ENCODE measurements at places on chromosomes 4 and X.

GRCh38 chr4:44674471-44674870 lies 3.7 kb upstream of the GUF1 start:
- DNase-seq = no peak

GRCh38 chrX:132740316-132741123 lies 217.9 kb downstream of the HS6ST2 start:
- DNase-seq = no peak

DNA sequence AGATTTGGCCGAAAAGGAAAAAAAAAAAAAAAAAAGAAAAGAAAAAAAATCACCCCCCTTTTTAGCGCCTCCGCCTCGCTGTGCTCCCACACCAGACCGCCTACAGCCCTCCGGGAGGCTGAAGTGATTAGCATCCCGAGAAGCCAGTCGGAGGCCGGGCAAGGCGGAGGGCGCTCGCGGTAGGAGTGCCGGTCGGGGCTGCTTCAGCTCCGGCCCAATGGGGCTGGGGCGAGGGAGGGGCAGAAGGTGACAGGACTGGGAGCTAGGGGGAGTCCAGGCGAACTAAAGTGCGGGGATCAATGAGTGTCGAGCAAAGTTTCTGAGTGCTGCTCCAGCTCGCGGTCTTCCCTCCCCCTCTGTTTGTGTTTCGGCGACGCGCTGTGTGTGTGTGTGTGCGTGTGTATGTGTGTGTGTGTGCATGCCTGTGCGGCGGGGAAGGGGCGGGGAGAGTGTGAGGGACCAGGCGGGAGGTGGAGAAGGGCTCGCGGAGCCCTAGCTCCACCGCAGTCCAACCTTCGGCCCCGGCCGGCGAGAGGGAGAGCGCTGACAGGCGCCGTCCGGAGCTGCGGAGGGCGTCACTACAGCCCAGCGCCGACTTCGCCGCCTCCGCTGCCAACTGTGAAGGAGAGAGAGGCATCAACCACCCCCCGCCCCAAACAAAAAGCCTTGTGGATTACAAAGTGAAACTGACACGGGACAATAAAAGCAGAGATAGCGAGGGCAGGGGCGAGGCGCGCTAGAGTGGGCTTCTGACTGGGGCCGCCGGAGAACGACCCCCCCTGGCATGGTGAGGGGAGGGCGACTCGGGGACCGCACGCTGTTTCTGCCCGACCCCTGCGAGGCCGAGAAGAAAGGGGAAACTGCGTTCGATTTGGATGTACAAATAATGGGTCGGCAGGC lies at the start of gene FAT4:
Gene FAT4 (plus strand): TSS at position 280 of the 900 bp plus-strand sequence. CDS start 1,457 bp downstream, outside the sequence.
- DNase-seq = peak; percentile 92

GRCh38 chrX:56382278-56382677 lies 150.1 kb downstream of the KLF8 start:
- no peak for DNase-seq

GRCh38 chr4:138223231-138223910 lies 18.8 kb downstream of the SLC7A11 start:
- DNase-seq = no peak

- peak; percentile 24 for DNase-seq
These were observed 78.8 kb downstream of the TMEM47 start for GRCh38 chrX:34578237-34578636.

DNA sequence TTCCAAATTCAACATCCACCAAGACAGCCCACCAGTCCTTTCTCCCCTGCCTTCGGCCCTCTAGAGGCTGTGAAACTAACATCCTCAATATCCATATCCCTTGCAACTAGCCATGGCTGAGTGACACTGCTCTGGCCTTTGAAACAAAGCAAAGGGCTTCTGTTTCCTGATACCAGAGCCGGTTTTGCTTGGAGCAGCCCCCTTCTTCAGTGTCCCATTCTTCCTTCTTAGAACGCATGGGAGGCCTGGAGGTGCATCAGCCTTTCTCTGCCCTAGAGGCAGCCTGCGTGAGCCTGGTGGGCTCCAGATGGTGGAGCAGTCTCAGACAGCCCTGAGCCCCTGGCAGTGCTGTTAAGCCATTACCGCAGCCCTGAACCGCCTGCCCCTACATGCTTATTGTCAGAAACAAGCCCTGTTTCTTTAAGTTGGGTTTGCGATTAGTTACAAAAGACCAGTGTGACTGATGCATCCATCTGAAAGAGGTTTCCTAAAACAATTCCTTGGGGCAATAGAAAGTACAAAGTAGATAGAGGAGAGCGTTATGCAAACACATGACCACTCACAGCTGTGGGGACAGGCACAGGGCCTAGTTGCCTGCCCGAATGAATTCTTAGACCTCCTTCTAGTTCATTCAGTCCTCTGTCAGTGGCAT lies 74.1 kb downstream of the EVC start:
- no peak for DNase-seq

- DNase-seq = no peak
These were observed 5.4 kb upstream of the ADH4 start for GRCh38 chr4:99149426-99150019.

Measured in AG09309 (cell line).